ENCODE measurements at places on chromosomes 2 and 18.

DNA sequence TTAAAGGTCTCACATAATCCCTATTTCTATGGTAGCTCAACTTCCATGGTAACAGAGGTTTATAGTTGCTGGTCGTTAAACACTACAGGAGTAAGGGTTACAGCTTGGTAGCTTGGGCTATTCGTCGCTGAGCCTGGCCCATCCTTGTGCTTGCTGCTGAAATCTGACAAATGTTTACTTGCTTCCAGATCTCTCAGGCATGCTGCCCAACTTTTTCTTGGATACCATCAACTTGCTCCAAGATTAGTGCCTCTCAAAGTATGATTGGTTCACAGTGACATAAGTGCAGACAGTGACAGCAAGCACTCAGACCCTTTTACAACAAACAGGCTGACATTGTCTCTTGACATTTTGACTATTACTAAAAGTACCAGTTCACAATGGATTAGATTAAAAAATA lies 231.8 kb downstream of the KCNS3 start:
- no peak for ATAC-seq

- peak; percentile 74 for ATAC-seq
Measured at GRCh38 chr2:164810843-164811242, 30.8 kb downstream of the COBLL1 start.

GRCh38 chr2:171505374-171505773 lies 16.9 kb upstream of the CYBRD1 start:
- ATAC-seq = no peak

DNA sequence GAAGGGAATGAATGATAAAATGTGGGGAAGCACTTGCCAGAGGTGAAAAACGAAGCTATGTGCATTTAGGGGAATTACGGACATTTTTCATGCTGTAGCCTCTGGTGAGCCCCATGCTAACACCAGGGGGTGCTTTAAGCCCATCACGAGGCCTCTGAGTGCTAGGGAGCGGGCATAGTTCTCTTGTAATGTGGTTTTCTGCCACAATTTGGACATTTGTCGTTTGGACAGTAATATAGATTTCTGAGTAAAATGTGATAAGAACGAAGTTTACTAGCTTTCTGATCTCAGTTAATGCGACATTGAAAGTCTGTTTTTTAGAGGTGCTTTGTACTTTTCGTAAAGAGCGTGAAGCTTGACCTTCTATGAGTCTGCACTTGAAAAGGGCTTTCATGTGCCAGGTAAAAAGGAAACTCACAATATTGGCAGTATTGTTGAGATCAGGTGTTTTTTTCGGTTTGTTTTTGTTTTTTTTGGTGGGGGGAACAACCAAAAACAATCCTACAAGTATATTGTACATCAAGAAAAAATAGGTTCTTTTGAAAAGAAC lies 50.6 kb downstream of the TRAF3IP1 start:
- ATAC-seq = peak; percentile 80

DNA sequence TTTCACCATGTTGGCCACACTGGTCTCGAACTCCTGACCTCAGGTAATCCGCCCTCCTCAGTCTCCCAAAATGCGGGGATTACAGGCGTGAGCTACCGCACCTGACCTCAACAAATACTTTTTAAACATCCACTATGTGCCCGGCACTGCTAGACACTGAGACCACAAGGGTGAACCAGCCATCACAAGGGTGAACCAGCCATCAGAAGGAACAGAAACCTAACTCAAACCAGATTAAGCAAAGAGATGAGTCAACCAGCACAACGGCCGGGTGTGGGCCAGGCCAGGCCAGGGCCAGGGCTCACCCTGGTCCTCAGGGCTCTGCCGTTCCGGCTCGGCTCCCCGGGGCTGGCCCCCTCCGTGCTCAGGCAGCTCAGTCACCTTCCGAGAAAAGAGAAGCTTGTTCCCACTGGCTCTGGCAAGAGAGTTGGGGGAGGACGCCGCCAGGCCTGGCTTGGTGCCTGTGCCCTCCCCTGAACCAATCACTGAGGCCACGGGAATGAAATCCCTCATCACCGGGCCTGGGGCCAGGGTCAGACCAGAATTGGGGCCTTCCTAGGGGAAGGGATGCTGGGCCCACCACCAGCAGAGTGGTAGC lies 4.4 kb downstream of the TEX44 start:
- peak; percentile 11 for ATAC-seq

GRCh38 chr2:212465456-212465855 lies 73.1 kb downstream of the ERBB4 start:
- ATAC-seq = no peak

GRCh38 chr2:179302764-179303571 lies 38.3 kb upstream of the SESTD1 start:
- ATAC-seq = no peak

DNA sequence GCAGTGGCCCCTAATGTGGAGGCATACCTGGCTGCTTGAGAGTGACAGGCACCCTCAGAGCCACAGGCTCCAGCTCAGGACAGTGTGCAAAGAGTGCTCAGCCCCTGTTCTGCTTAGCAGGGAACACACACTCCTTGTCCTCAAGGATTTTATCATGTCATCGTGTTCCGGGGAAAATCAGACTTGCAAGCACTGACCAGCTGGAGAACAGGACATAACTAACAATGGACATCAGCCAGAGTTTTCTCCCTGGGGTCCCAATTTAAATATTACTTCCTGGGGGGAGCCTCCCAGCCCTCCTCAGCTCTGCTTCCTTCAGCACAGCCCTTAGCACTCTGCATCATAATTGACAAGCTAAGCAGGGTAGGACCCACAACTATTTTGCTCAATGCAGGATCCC lies 175.4 kb upstream of the ACAA2 start:
- ATAC-seq = no peak

DNA sequence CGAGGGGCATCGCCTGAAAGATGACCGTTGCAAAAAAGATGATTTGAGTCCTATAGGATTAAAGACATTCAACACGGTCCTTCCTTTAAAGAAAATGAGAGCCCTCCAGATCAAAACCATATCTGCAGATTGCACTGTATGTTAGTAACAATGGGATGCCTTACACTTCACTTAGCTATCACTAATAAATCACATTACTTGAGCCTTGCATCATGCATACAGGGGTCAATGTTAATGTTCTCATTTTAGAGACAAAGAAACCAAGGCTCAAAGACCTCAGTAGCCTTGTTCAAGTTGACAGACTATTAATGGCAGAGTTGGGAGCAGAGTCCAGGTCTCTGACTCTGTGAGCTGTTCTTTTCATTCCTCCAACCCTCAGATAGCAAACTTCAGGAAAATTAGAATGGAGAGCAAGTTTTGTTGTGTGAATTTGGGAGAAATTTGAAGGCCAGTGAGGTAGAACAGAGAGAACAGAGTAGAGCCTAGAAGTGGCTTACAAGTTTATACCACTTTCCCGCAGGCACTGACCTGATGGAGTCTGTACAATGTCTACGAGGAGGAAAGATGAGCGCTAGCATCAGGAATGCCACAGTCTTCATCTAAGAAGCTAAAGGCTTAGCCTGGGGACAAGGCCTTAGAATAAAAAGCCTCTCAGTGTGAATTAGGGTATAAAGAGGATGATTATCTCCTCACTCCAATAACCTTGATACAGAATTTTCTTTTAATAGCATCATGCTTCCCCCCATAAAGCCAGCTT lies 48.3 kb downstream of the TRIB2 start:
- ATAC-seq = no peak

DNA sequence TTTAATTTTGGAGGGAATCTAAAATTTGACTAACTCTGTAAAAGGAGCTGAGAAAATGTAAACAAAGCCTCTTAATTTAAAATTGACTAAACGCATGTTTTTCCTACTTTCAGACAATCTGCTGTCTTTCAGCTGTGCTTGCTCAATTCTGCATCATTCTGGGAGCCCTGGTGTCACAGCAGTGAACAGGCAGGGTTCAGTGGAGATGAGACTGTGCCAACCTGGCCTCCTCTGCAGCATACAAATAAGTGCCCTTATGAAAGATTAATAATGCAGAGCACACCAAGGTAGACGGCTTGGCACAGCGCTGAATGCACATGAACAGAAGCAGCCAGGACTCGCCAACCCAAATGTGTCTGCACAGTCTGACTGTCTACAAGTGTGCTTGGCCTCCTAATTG lies 222.0 kb upstream of the CHAC2 start:
- no peak for ATAC-seq

GRCh38 chr2:163255086-163255485 lies 416.5 kb upstream of the KCNH7 start:
- no peak for ATAC-seq

- no peak for ATAC-seq
Measured at GRCh38 chr2:82959727-82960126, 1499.4 kb downstream of the SUCLG1 start.

All from gastroesophageal sphincter (tissue), 4 donors.